ENCODE measurements at places on chromosomes 5 and 9.
A peak's percentile ranks its signal among the peaks of the same experiment; 100 is the strongest.

GRCh38 chr9:98887918-98888510, 55.7 kb upstream of the COL15A1 start:
- no peak overlapping the region for H3K27ac ChIP-seq
- DNase-seq = no peak
- no peaks in the 10 kb centered on the region for H3K27me3 ChIP-seq
- peaks cover 17% of the 10 kb centered on the region for H3K4me1 ChIP-seq
- H3K4me3 ChIP-seq = no peak overlapping the region

- H3K27ac ChIP-seq = no peak overlapping the region
- no peak overlapping the region for H3K4me3 ChIP-seq
- peaks cover 26% of the 10 kb centered on the region for H3K36me3 ChIP-seq
Observed at GRCh38 chr5:31427013-31427723, 104.7 kb downstream of the DROSHA start.

DNA sequence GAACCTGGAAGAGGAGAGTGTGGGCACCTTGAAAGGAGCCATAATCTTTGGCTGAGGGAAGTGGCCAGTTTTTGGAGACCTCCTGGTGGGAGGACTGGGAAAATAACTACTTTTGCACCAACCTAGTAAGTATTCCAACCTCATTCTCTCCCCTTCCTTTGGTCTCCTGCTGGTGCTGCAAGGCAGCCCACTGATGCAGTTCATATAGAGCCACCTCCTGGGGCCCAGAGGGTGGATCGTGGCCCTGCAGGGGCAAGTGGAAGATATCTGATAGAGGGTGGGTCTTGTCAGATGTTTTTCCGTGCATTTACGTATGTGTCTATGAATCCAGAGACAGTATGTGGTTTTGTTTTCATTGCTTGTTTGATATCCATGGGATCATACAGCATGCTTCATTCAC, 172.8 kb upstream of the PITX1 start:
- no peak for DNase-seq
- H3K27ac ChIP-seq = no peak overlapping the region
- H3K4me3 ChIP-seq = no peak overlapping the region
- no peaks in the 10 kb centered on the region for H3K36me3 ChIP-seq

GRCh38 chr5:53089481-53089991, 20.0 kb downstream of the MOCS2 start:
- no peak overlapping the region for H3K4me3 ChIP-seq
- no peaks in the 10 kb centered on the region for H3K36me3 ChIP-seq
- H3K4me1 ChIP-seq = peaks cover 9% of the 10 kb centered on the region
- no peak overlapping the region for H3K27ac ChIP-seq
- no peak for DNase-seq

- no peaks in the 10 kb centered on the region for H3K36me3 ChIP-seq
- H3K4me1 ChIP-seq = peaks cover 18% of the 10 kb centered on the region
- H3K4me3 ChIP-seq = no peak overlapping the region
- DNase-seq = no peak
- no peak overlapping the region for H3K27ac ChIP-seq
Observed at GRCh38 chr9:12856603-12857002, 81.8 kb downstream of the LURAP1L start.

- H3K36me3 ChIP-seq = no peaks in the 10 kb centered on the region
- H3K4me1 ChIP-seq = no peaks in the 10 kb centered on the region
- no peak overlapping the region for H3K27ac ChIP-seq
- peak; percentile 57 for DNase-seq
- H3K4me3 ChIP-seq = no peak overlapping the region
Observed at GRCh38 chr9:131337131-131337848, 47.8 kb downstream of the PLPP7 start.

GRCh38 chr5:36397901-36398536, 96.3 kb upstream of the RANBP3L start:
- peaks cover 28% of the 10 kb centered on the region for H3K4me1 ChIP-seq
- H3K27me3 ChIP-seq = no peaks in the 10 kb centered on the region
- H3K36me3 ChIP-seq = no peaks in the 10 kb centered on the region
- H3K27ac ChIP-seq = no peak overlapping the region

DNA sequence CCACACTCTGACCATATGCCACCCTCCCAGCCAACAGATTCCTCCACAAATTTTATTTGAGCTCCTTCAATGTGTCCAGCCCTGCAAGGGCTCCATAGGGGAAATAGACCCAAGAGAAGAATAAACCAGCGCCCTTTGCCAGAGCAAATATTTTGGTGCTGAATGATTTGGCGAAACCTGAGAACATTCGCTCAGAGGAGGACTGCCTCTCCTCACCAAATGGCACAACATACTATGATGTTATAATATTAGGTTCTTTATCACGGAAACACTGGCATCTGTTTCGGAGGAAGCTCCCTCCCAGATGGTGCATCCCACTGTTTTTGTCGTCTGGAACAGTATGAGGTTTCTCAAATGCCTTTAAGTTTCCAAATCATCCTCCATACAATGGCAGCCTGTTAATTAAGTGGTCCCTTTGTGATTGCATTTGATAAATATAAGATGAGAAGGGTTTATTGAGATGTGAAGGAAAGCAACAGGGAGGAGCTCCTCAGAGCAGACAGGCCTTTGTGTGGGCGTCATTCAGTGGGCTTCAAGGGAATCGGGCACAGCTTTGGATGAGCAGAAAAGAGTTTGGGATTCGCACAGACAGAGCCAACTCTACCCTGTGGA, 139.1 kb upstream of the ADRA1B start:
- DNase-seq = peak; percentile 87
- peaks cover 39% of the 10 kb centered on the region for H3K4me1 ChIP-seq
- no peaks in the 10 kb centered on the region for H3K27me3 ChIP-seq
- H3K4me3 ChIP-seq = no peak overlapping the region
- H3K27ac ChIP-seq = no peak overlapping the region
- no peaks in the 10 kb centered on the region for H3K36me3 ChIP-seq

- H3K27me3 ChIP-seq = no peaks in the 10 kb centered on the region
- peak overlapping the region; percentile 28 for H3K27ac ChIP-seq
- H3K4me1 ChIP-seq = peaks cover 7% of the 10 kb centered on the region
Observed at GRCh38 chr5:95901676-95902627, 59.7 kb downstream of the ELL2 start.

- H3K36me3 ChIP-seq = peaks cover 46% of the 10 kb centered on the region
- H3K4me3 ChIP-seq = no peak overlapping the region
- H3K27ac ChIP-seq = peak overlapping the region; percentile 11
- H3K27me3 ChIP-seq = no peaks in the 10 kb centered on the region
Observed at GRCh38 chr9:18622186-18622836, 148.4 kb downstream of the ADAMTSL1 start.

- H3K27me3 ChIP-seq = no peaks in the 10 kb centered on the region
- H3K36me3 ChIP-seq = no peaks in the 10 kb centered on the region
- no peak overlapping the region for H3K4me3 ChIP-seq
- H3K4me1 ChIP-seq = peaks cover 11% of the 10 kb centered on the region
- no peak overlapping the region for H3K27ac ChIP-seq
Observed at GRCh38 chr9:133690081-133690561, 48.0 kb downstream of the SARDH start.

DNA sequence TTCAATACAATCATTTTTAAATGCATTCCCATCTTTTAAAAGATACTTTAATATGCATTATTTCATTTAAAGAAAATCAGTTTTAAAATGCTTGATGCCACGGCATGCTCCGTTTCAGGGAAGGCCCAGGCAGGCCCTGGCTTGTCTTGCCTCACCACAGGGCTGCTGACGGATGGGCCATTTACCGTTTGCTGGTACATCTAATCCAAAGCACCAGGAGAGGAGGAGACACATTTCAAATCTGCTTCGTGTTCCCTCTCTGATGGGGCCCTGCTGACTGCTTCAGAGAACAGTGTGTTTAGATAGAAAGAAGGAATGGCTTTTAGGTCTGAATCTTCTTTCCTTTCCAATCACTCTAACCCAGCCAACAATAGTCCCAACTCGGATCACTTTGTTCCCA, 185.2 kb downstream of the DCP2 start:
- peaks cover 32% of the 10 kb centered on the region for H3K4me1 ChIP-seq
- no peaks in the 10 kb centered on the region for H3K27me3 ChIP-seq
- H3K27ac ChIP-seq = no peak overlapping the region
- no peaks in the 10 kb centered on the region for H3K36me3 ChIP-seq
- no peak overlapping the region for H3K4me3 ChIP-seq

- H3K36me3 ChIP-seq = no peaks in the 10 kb centered on the region
- H3K27ac ChIP-seq = no peak overlapping the region
- no peaks in the 10 kb centered on the region for H3K4me1 ChIP-seq
- H3K27me3 ChIP-seq = no peaks in the 10 kb centered on the region
- no peak overlapping the region for H3K4me3 ChIP-seq
Observed at GRCh38 chr9:137865581-137866145, 11.9 kb upstream of the CACNA1B start.

DNA sequence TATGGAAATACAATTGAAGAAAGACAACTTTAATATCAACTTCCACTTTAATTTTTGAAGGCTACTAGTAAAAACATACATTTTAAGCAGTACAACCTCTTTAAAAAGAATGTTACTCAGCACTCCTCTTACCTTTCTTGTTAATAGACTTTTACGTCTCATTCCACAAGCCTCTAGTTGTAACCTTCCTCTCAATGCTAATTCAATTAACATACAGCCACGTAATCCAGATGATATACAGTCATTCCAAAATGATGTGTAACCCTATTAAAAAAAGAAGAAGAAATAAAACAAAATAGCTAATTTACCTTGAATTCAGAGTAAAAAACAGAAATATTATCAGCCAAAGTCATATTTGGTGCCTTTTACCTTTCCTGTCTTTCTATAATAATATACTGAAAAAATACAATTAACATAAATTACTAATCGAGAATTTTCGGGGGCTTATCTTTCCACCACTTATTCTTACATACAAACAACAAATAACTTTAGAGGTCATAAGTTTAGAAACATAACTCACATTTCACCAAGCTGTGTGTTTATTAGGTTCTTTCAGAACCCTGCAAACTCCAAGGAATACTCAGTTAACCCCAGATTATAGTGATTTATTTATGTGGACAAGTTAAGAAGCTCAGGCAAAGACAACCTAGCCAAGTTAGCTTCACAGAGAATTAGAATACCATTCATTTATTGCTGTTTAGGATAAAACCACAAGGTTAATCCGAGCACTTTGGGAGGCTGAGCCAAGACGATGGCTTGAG, 30.3 kb downstream of the GOLPH3 start:
- H3K36me3 ChIP-seq = peaks cover 2% of the 10 kb centered on the region
- H3K4me3 ChIP-seq = no peak overlapping the region
- DNase-seq = no peak
- H3K4me1 ChIP-seq = peaks cover 24% of the 10 kb centered on the region
- no peak overlapping the region for H3K27ac ChIP-seq

- DNase-seq = no peak
- no peaks in the 10 kb centered on the region for H3K27me3 ChIP-seq
- H3K4me1 ChIP-seq = no peaks in the 10 kb centered on the region
Observed at GRCh38 chr5:161530700-161531099, 15.8 kb downstream of the GABRB2 start.

DNA sequence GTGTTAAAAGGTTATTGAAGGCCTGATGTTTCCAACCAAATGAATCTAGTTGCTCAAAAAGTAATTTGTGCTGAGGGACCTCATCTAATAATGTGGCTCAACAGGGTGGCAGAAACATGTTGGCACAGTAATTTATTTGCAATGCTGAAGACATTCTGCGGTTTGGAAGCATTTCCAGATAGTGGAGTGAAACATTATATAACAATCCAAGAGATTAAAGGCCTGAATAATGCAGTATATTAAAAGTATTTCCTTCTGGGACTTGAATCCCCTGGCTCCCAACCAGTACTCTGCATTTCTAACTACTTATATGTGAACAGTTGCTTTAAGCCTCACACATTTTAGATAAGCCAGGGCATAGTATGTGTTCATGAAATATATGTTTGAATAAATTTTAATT, 25.9 kb upstream of the ALDH1A1 start:
- DNase-seq = no peak
- no peak overlapping the region for H3K27ac ChIP-seq
- H3K27me3 ChIP-seq = no peaks in the 10 kb centered on the region
- H3K4me1 ChIP-seq = peaks cover 12% of the 10 kb centered on the region

DNA sequence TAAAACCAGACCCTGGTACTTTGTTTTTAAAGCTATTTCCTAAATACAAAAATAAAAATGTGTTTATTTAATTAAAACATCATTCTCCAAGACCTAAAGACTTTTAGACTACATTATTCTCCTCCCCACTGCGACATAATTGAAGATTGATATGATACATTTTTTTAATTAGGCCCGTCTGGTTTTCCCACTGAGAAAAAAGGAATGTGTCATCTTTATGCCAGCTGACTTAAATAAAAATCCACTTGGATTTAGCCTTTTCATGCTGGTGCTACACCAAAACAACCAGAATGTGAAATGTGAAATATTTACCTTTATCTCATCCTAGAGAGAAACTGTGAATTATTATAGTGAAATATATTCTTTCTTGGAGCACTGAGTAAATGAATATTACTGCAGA, 155.5 kb upstream of the PPP1R2B start:
- no peak for DNase-seq
- no peaks in the 10 kb centered on the region for H3K36me3 ChIP-seq
- no peak overlapping the region for H3K4me3 ChIP-seq
- H3K27ac ChIP-seq = no peak overlapping the region
- no peaks in the 10 kb centered on the region for H3K27me3 ChIP-seq

DNA sequence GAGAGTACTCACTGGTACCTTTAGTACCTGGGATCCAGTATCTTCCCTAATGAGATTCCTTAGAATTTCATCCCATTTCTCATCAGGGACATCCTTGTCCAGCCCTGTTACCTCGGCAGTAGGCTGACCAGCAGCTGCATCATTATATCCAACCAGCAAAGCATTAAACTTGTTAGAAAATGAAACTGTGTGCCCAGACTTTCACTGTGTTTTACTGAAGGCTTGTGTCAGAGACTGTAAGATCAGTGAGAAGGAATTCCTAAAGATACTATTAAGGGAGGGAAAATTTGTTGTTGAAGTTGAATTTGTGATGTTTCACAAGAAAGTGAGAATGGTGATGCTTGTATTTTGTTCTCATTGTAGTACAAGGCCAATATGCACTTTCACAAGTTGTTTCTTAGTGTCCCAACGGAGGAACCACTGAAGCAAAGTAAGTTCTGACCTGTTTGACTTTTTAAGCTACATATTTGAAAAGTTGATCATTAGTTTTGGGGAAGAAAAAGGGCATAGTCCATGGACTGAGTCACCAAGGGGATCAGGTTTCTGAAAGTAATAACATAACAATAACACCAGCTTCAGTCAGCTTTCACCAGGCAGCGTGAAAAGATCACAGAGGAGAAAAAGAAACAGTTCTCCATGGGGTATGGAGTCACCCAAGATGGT, 48.8 kb downstream of the GRAMD2B start:
- H3K4me3 ChIP-seq = peak overlapping the region; percentile 25
- peaks cover 26% of the 10 kb centered on the region for H3K4me1 ChIP-seq
- H3K36me3 ChIP-seq = peaks cover 54% of the 10 kb centered on the region

DNA sequence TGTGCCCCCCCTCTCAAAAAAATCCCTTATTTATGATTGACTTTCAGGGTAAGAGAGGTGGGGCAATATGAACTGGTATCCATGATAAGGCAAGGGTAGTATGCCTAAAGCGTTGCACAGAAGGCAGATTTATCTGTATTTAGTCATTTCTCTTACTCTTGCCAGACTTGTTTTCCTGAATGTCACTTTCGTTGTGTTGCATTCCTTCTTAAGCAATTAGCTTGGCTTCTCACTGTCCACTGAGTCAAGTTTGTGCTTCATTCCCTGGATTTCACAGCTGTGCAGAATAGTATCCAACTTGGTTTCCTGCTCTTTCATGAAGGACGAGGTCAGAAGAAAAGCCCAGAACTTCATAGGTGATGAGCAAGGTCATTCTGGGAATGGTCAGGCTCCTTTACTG, 301.5 kb upstream of the ACTBL2 start:
- H3K27ac ChIP-seq = peak overlapping the region; percentile 37
- H3K4me1 ChIP-seq = peaks cover 31% of the 10 kb centered on the region
- peak overlapping the region; percentile 45 for H3K4me3 ChIP-seq
- no peaks in the 10 kb centered on the region for H3K36me3 ChIP-seq
